Kidney epithelial cell (primary cell): ENCODE measurements at places on chromosomes 3 and 15. TPM values are rescaled to one million over a fixed set of nuclear protein-coding genes. Genes with fewer than 3 reads are reported as not detected.

EPHB1 gene
- total RNA-seq: 10.8 and 13.3 TPM in 2 replicates

SCAANT1 gene
- total RNA-seq: not detected in 2 replicates

DNA sequence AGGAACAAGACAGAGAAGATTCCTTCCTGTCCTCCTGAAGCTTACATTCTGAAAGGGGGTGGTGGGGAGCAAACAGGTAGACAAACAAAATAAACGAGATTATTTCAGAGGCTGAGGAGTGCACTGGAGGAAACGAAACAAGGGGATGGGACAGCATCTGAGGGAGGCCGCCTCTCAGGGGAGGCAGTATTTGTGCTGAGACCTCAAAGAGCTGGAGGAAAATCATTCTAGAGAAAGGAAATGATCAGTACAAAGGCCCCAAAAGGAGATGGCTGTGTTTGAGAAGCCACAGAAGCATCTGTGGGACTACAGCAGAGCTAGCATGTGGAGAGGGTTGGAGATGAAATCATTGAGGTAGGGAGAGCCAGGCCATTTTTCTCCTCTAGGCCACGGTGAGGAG, 55.1 kb downstream of the DCLK3 start:
- no peak for DNase-seq

GRCh38 chr3:152461460-152461859, 192.7 kb downstream of the MBNL1 start:
- no peak for DNase-seq
